Substantia nigra (tissue), 51 donors: ENCODE measurements at places on chromosomes 16 and 17.

- no peak for DNase-seq
Observed at GRCh38 chr17:43882761-43883415, 24.4 kb downstream of the MPP2 start.

DNA sequence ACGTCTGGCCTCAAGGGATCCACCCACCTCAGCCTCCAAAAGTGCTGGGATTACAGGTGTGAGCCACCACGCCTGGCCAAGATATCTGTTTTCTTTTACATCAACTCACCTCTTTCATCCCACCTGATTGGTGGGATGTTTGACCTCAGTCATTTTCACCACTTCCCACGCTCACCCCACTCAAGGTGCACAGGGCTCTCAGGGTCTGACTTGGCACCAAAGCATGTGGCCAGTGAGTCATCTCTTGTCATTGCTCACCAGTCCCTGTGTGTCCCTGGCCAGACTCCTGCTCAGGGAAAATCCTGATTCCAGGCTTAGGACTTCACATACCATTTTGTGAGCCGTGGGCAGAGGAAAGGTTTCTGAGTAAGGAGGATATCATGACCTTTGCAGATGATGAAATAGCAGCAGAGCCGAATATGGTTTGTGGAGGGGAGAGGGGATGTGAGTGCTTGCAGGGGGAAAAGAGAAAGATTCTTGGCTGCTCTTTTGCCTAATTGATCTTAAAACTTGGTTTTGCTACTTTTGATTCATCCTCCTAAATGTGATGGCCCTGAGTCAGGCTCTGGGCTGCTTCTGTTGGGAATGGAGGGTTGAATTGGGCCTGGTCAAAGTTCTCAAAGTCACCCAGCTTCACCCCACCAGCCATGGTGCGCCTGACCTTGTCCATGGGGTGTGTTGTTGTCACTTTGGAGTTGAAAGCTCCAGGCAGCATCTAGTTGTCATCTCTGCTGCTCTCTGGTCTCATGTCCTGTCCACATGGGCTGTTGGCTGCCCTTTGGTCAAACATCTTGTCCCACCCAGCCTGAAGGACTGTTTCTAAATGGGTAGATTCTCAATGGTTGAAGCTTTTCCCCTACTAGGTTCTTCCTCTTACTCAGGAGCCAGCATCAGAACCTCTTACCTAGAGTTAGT lies 6.0 kb upstream of the KCNH6 start:
- DNase-seq = no peak

GRCh38 chr16:23974223-23974622 lies 138.4 kb downstream of the PRKCB start:
- DNase-seq = no peak

GRCh38 chr16:4204521-4204920 lies 37.4 kb downstream of the SRL start:
- no peak for DNase-seq

DNA sequence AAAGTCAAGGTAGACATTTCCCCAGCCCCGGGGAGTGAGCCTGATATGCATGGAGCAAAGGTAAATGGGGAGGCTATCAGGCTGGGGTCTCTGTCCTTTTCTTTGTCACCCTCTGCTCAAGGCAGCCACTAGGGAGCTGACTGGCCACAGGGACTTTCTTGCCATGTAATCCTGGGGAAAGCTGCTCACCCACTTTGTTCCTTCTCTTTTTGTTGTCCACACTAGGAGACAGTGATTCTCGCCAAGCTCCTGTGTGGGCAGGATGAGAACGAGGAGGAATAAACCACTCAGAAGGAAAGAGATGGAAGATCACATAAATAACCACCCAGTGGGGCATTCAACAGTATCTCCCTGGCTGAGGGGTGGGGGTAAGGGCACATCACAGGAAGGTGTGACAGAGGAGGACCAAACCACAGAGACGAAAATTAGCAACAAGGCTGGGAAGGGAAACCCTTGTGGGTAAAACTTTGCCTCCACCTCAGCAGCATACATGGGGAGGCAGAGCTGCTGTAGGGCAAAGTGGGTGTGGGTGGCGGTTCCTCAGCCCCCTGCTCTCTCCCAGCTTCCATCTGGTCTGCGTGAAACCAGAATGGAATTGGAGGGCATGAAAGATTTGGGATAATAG lies 26.2 kb upstream of the CCL1 start:
- DNase-seq = no peak

DNA sequence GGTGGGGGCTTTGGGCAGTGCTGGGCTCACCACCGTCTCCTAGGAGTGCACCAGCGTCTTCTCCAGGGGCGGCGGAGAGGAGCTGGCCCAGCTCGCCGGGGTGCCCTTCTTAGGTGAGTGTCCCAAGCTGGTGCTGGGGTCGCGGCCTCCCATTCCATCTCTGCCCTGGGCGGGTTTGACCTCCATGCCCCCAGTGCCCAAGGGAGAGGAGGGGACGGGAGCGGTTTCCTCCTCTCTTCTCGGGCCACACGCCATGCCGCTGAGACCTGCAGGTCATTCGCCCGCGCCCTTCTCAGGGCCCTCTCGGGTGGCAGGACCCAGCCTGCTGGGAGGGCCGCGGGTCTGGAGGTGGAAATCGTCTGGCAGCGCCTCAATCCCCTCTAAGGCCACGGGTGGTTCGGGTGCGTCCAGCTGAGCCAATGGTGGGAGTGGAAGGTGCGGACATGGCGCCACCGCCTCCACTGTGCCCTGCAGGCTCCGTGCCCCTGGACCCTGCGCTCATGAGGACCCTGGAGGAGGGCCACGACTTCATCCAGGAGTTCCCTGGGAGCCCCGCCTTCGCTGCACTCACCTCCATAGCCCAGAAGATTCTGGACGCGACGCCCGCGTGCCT lies 5.3 kb downstream of the IGFALS start:
- DNase-seq = no peak

- no peak for DNase-seq
Observed at GRCh38 chr16:11721781-11722467, 20.7 kb downstream of the TXNDC11 start.

GRCh38 chr16:2436110-2436509 lies 6.9 kb downstream of the CCNF start:
- no peak for DNase-seq

DNA sequence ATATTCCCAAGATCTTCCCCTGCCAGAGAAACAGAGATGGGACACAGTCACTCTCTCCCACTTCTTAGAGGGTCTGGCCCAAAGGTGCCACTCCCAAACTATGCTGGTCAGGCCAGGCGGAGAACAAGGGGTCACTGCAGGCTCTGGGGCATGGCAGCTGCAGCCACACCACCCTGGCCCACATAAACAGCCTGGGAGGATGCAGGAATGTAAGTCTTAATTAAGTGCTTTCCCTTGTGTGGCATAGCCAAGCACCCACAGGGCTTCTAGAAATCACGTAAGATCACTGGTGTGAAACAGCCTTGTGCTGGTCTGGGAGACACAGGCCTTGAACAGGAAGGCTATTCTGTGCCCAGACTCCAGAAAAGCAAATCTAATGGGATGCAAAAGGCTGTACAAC lies 31.5 kb downstream of the ABCC12 start:
- no peak for DNase-seq

DNA sequence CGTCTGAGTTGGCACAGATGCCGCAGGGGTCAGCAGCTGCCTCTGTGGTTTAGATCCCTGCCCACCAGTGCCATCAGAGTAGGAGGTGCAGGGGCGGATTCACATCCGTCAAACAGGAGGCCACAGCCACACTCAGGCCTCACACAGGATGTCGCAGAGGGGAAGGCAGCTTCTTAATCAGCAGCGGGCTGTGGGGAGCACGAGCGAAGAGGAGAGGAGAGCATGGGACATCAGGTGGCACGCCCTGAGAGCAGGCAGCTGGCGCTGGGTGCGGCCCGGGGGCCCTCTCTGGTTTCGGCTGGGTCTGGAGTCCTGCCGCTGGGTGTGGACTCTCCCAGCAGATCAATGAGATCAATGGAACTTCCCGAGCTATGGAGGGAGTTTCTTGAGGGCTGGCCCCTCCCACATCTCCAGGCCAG lies 9.6 kb downstream of the LLGL2 start:
- DNase-seq = no peak

DNA sequence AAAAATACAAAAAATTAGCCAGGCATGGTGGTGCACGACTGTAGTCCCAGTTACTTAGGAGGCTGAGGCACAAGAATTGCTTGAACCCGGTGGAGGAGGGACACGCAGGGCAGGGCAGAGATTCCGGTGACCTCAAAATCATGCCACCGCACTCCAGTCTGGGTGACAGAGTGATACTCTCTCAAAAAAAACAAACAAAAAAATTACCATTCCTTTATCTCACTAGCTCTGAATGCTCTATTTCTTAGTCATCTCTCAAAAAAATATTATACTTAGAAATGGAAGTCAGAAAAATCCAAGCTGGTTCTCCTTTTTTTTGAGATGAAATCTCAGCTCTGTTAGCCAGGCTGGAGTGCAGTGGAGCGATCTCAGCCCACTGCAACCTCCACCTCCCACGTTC lies 40.8 kb downstream of the SPOP start:
- no peak for DNase-seq

GRCh38 chr17:72600934-72601333 lies 480.1 kb downstream of the SOX9 start:
- no peak for DNase-seq

GRCh38 chr17:42275527-42276358 lies 448 bp downstream of the STAT5B start:
- DNase-seq = no peak

DNA sequence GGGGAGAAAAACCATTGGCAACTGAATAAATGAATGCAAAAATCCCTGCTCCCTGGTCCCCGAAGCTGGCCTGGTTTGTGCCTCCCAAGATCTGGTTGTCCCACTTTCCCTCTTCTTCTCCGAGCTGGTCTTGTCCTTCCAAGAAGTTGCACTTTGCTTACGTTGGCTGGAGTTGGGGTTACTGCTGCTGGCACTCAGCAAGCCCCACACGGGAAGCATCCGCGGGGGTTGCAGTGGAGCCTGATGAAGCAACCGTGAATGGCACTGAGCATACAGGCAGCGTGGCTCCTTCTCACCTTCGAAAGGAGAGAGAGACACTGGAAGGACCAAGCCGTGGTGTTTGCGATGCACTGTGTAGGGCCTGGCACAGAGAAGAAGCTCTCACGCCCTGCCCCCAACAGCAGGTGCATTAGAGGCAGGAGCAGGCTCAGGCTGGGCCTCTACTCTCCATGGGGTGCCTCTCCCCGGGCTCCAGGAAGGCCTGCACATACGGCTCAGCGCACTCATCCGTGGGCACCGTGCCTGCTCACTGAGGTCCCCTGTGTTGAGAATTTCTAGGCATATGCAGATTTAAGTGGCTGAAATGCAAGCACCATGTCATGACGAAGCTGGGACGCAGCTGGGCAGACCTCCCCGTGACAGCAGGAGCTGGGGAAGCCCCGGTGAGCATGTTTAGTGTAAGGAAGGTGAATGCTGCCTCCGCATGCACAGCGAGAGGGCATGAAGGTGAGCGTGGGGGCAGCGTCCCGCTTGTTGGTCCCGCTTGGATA lies 12.1 kb downstream of the CA5A start:
- no peak for DNase-seq

DNA sequence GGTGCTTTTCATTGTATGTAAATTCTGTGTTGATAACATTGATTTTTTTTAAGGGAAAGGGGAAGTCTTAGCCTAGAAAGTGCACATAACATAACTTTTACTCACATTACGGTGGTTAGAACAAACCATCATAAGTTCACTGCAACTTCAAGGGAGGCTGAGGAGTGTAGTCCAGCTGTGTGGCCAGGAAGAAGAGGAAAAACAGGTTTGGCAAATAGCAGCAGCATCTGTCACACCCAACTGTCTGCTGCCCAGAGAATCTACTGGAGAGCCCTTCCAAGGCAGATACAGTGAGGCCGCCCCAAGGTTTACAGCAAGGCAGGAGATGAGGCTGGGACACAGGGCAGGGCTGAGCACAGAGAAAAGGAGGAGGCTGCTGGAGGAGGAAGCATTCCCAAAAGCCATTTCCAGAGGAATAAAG lies 60.6 kb downstream of the AIPL1 start:
- DNase-seq = no peak

GRCh38 chr17:35476283-35476820 lies 27.8 kb upstream of the SLFN13 start:
- no peak for DNase-seq

DNA sequence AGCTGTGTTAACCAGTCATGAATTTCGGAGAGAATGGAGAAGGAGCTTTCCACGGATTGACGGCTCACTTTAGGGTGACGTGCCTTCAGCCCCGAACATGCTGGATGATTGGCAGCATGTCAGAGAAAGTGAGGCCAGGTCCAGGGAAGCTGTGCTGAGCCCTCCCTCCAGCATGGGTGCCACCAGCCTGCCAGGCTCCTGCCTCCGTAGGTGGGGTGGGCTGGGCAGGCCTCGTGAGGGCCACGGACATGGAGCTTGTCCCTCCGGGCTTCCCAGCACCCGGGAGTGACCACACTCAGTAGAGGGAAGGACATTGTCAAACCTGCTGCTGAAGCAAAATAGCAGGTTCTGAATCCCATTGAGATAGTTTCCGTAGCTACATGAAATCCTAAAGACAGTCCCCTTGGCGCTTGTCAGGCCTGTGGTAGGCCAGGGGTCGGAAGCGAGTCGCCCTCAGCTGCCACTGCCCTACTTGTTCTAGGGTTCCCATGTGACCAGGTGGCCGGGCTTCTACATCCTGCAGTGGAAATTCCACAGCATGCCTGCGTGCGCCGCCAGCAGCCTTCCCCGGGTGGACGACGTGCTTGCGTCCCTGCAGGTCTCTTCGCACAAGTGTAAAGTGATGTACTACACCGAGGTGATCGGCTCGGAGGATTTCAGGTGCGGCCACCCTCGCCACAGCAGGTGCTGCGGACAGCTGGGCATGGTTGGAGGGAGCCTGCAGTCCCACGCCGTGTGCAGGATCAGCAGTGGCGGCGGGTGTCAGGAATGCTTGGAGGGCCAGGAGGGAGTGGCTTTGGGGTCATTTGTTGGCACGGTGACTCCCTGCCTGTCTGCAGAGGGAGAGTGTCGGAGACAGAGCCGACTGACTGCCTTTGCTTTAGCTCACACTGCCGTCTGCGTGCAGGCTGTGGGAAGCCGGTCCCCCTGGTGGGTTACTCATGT lies 72.3 kb downstream of the SEC14L1 start:
- DNase-seq = no peak

DNA sequence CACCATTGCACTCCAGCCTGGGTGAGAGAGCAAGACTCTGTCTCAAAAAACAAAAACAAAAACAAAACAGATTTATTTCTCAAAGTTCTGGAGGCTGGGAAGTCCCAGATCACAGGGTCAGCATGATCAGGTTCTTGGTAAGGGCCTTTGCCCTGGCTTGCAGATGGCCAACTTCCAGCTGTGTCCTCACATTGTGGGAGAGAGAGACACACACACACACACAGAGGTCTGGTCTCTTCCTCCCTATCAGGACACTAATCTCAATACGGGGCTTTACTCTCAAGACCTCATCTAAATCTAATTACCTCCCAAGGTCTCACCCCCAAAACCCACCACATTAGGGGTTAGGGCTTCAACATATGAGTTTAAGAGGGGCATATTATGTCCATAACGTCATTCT lies 26.4 kb upstream of the TAOK1 start:
- no peak for DNase-seq

- DNase-seq = no peak
Observed at GRCh38 chr17:71649941-71650350, 470.9 kb upstream of the SOX9 start.

GRCh38 chr16:21950782-21951521 lies 2.2 kb upstream of the UQCRC2 start:
- DNase-seq = no peak

- DNase-seq = no peak
Observed at GRCh38 chr17:8360260-8360659, 16.2 kb downstream of the KRABD2 start.

- no peak for DNase-seq
Observed at GRCh38 chr17:28897769-28898526, 415 bp upstream of the FLOT2 start.

- DNase-seq = no peak
Observed at GRCh38 chr17:27456681-27457359, 572 bp downstream of the KSR1 start.
